CD8-positive, alpha-beta memory T cell (primary cell): ENCODE measurements at places on chromosomes 7 and 10.

- no peak for DNase-seq
These were observed 380.9 kb downstream of the LRRTM3 start for GRCh38 chr10:67306588-67307205.

DNA sequence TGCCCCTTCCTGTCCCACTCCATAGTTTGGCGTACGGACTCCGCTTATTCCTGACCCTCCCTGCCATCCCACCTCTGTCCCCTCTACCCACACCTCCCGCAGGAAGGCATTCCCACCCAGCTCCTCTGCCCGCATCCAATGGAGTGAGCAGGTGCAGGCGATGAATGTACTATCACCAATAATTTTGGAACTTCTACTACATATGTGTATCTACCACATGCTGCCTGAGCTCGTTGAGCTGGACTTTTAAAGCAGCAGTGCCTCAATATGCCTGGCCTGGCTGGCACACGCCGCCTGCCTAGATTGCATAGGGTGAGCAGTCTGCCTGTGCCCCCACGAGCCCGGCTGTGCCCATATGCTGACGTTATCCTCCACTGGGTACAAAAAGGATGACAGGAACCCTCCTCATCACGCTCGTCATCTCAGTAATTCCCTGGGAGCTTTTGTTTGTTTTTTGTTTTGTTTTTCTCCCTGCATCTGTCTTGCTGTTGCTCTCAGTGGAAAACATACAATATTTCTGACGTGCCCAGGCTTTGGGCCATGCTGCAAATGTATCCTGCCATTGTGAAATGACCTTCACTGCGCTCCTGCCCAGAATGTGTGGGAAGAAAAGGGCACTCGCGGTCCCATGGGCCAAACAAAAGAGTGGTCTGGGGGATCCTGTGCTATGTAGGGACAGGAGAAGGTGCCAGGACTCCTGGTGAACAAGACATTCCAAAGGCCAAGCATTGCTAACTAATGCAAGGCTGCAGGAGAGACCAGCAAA lies 302.8 kb downstream of the PTPRN2 start:
- DNase-seq = no peak

DNA sequence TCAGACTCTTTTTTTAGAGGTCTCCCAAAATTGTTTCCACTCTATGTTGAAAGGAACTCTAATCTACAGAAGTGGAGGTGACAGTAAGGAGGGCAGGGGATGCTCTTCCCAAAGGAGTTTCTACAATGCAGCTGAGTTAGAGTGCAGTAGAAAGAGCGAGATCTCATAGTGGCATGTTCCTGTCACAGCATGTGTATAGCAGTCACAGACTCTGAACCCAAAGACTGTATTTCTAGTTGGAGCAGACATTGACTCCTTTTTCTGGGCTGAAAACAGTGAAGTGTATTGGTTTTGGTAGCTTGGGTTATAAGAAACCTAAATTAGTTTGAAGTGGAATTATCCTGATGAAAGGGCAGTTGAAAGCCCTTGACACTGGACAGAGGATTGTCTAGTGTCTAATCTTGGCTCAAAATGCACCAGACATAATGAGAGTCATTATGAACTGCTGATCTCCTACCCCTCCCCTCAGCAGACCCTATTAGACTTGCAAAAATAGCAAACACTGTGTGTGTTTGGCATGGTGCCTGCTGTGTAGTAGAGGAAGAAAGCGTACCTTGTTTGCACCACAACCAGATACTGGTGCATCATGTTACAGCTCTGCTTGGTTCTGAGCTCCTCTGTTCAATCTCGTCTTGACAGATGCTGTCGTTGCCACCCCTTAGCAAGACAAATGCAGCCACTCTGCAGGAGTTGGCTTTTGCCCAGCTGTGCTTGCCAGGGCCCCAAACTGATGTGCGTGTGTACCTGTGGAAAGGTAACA lies 336.0 kb downstream of the AUTS2 start:
- no peak for DNase-seq

DNA sequence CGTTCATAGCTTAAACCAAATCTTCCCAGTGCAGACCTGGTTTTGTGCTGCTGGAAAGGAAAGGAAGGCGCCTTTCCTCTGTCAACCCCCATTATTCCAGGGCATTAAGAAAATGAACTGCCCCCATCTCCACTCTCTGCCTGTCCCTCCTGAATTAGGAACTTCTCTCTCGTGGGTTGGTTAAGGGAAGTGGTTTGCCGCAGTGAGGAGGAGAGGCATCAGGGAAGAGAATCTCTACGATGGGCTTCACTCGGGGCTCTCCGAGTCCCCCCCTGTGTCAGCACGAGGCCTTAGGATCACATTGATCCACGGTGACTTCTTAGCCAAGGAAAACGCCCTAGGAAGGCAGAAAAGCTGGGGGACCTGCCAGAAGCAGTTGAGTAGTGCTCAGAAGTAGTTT lies 53.9 kb upstream of the LYZL2 start:
- no peak for DNase-seq

GRCh38 chr7:18426564-18427226 lies 68.9 kb upstream of the HDAC9 start:
- DNase-seq = no peak

DNA sequence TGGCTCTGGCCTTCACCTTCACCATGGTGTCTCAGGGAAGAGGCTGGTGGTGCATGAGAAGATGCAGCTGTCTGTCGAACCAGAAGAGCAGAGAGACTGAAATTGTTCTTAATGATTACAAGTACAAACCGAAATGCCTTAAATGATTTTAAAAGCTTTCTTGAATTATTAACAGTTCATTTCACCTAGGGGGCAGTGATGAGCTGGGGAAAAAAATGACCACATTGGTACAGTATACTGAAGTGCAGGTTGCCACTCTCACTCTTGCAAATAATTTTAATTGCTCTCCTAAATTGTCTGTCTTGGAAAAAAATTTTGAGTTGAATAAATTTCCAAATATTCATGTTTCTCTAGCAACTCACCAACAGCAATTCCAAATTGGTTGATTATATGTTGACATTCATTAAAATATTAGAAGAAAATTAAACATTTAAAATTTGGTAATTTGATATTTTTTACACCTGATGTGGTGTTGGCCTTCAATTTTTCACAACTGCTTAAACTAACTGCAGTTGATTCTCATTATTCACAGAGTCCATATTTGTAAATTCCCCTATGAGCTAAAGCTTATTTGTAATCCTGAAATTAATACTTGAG lies 692.6 kb downstream of the ZWINT start:
- DNase-seq = no peak

DNA sequence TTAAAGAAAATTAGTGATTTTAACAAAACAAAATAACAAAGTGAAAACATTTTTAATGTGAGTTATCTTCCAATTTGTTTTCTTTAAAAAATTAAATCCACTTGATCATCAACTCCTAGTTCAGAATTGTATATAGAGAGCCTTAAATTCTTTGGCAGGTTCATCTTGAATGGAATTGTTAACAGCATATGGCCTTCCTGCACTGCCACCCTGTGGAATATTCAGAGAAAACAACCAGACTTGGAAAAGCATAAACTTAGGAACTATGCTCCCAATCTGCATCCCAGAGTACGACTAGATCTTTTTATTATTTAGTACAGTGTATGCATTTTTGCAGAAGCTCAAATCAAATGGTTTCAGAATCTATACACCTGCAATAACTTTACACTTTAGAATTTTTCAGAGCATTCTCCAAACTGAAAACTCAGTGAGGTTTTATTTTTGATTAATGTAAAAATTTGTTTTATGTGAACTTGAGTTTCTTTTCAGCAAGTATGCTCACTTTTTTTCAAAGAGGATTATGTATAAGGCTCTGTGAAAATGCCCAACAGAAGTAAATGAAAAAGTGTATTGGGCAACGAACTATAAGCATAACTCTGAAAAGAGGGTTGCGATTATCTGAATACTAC lies 44.9 kb upstream of the ANK3 start:
- no peak for DNase-seq

DNA sequence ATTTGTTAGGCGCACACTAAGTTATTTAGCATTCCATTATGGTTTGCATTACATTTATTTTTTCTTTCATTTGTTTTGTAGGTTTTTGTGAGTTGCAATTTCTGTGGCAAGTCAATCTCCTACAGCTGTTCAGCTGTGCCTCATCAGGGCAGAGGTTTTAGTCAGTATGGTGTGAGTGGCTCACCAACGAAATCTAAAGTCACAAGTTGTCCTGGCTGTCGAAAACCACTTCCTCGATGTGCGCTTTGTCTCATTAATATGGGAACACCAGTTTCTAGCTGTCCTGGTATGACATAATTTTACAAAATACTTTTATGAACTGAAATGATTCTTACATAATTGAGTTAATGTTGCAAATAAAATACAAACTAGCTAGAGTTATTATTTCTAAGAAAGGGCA lies 29.5 kb downstream of the MIOS start:
- DNase-seq = no peak

DNA sequence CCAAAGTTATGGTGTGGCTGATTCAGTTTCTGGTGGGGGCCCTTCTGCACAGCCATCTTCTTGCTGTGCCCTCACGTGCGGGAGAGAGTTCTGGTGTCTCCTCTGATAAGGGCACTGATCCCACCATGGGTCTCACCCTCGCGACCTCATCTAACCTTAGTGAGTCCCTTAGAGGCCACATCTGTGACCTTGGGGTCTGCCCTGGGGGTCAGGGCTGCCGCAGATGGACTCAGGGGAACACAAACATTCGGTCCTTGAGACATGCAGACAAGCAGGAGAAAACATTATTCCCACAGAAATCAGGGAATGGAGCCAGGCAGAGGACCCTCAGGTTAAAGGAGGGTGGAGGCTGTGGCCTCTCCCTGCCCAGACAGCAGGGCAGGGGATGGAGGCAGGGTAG lies 177.9 kb downstream of the DNAJB6 start:
- DNase-seq = no peak

GRCh38 chr10:70906031-70906783 lies 17.8 kb upstream of the PCBD1 start:
- DNase-seq = no peak

GRCh38 chr10:80487791-80488538 lies 33.9 kb downstream of the TSPAN14 start:
- DNase-seq = peak; percentile 83

DNA sequence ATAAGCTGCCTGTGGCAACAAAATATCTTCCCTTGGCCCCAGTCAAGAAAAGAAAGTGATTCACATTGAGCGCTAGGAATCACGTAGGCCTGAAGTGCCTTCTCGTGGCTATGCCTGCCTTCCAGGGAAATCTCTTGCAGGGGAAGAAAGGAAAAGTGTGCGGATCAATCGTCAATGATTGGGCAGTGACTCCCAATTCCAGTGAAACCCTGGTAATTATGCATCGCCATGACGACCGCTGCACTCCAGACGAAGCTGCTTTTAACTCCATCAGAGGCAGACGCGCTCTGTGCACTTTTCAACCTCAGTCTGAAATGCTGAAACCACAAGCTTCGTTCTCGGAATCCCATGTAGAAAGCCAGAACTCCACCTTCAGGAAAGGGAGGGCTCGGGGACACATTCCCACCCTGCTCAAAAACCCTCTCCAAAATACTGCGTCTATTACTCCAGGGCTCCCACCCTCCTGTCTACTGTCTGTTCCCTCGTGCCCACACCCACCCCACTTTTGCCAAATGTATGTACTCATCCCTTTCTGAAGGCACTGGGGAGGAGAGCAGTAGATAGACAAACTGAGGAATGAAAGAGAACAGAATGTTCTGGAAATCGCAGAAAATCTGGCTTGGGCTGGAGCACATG lies 24.2 kb upstream of the PRKAG2 start:
- DNase-seq = no peak

DNA sequence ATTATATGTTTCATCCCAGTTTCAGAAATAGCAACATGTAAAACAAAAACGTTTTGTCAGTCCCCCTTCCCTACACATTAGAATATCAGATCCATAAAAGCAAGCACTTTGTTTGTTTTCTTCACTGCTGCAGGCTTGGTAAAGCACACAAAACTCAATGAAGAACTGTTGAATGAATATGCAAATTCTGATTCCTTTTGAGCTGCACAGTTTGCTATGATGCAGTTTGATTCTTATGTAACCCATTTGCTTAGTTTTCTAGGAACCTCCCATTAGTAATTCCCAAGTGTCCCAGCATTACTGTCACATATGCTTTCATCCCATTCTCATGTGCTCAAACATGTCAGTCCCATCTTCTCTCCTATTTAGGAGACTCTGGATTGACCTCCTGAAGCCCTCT lies 26.1 kb upstream of the CHCHD3 start:
- no peak for DNase-seq

- DNase-seq = no peak
These were observed 49.0 kb upstream of the LYZL1 start for GRCh38 chr10:29239569-29240472.

DNA sequence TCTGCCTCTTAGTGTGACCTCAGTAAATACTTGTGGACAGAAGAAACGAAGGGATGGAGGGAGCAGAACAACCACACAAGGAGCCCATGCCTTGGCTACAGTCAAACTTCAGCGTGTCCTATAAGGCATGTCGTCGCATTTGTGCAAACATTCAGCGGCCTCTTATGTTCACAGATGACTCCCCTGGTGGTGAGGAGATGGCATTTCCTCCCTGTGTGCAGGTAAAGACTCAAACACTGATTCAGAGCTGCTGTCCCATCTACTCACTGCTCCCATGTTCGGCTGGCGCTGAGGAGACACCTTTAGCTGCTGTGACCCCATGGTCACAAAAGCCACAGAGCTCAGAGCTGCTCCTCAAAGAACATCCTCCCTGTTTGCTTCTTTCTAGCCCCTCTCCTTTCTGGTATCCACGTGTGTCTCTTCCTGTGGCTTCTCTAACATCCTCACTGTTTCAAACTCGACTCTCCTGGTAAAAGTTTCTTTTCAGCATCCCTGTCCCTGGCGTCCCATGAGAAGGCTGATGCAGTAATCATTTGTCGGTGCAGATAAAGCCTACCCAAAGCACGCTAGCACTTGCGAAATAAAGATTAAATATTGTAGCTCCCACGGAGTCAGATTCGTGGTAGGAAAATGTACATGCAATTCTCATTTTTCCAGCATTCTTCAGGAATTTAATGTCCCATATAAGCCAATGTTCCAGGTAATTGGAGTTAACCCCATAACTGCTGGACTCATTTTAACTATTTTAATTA lies 124.9 kb upstream of the NEBL start:
- DNase-seq = no peak

DNA sequence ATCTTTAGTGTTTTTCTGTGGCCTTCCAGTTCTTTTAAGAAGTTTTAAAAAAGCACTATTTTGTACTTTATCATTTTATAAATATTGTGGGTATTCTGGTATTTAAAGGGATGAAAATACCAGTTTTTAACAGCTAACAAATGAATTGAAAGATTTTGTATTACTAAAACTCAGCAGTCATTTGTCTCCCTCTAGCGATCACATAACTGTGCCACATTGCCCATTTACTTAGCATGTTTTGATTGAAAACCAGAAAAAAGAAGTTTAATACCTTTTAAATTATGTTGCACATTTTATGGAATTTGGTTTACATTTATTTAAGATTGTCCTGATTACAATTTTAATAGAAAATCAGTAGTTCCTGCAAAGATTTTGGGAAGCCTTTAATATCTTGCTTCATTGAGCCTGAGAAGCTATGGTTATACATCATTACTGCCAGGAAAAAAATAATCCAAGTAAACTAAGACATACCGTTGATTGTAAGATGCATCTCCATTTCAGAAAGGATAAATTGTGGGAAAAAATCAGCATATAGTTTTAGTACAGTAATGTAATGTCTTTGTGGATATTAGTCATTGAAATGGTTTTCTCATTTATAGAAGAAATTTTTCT lies 34.9 kb downstream of the TAX1BP1 start:
- no peak for DNase-seq
